ENCODE measurements at places on chromosomes 4 and X.

GRCh38 chr4:86129546-86129945 lies 230.3 kb downstream of the MAPK10 start:
- no peak for DNase-seq

- DNase-seq = no peak
Measured at GRCh38 chr4:41815473-41815872, 66.9 kb upstream of the PHOX2B start.

GRCh38 chr4:74156521-74156920 lies 1.4 kb upstream of the MTHFD2L start:
- DNase-seq = no peak

- DNase-seq = no peak
Measured at GRCh38 chrX:68651110-68651509, 3.6 kb downstream of the STARD8 start.

- DNase-seq = no peak
Measured at GRCh38 chr4:53541577-53542206, 49.6 kb downstream of the LNX1 start.

DNA sequence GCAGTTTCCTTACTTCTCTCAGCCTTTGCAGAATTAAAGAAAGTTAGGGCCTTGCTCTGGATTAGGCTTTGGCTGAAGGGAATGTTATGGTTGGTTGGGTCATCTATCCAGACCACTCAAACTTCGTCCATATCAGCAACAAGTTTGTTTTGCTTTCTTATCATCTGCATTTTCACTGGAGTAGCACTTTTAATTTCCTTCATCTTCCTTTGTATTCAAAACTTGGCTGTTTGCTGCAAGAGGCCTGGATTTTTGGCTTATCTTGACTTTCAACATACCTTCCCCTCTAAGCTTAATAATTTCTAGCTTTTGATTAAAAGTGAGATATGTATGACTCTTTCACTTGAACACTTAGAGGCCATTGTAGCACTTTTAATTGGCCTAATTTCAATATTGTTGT lies 126.7 kb upstream of the CENPE start:
- DNase-seq = no peak

- no peak for DNase-seq
Measured at GRCh38 chrX:142891046-142891445, 134.7 kb upstream of the SPANXN4 start.

DNA sequence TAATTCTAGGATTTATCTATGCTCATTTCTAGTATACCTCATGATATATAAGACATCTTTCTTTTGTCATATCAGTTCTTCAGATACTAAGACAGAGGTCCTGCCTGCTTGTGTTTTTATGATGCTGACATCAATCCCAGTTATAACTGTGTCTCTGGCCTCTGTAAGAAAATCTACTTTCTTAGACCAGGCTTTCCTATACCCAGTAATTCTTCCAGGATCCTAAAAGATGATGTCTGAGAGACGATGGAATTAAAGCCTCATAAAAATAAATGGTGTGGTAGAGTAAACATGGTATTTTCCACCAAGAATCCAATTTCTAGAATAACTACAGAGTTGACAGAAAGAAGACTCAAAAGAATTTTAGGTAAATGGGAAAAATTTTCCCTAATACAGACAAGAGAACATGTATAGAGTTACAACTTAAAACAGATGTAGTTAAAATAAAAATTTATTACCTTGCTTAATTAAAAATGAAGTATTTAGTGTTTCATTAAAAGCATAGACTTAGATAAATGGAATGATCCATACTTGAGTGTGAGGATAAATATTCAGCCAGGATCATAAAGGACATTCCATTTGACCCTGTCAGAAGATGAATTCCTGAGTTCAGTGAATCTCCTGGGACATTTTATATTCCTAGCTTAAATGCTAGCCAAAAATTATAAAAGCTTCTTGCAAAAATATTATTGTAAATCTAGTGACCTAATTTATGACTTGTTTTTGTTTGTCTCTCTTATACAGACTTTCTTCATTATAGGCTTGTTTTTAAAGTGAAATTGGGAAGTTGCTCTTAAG lies 137.4 kb downstream of the PDLIM5 start:
- no peak for DNase-seq

- no peak for DNase-seq
Measured at GRCh38 chrX:107750861-107751445, 24.6 kb downstream of the TSC22D3 start.

- DNase-seq = no peak
Measured at GRCh38 chr4:77493829-77494551, 111.6 kb upstream of the CXCL13 start.

DNA sequence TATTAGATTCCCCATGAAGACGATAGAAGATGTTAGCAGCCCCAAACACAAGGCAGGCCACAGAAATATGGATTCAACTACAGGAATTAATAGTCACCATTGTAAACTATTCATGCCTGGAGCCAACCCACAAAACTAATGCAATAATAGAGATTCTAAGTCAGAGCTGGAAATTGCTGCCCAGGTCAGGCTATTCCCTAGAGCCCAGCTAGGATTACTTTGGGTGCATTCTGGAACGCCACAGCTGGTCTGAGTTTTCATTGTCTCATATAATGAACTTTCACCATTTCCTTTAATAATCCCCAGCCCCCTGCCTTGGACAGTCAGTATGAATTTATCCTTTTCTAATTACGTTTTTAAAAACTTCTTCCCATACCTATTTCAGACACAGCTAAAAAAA lies 252.6 kb downstream of the PAPSS1 start:
- DNase-seq = no peak

- DNase-seq = no peak
Measured at GRCh38 chr4:23166919-23167318, 474.2 kb downstream of the GBA3 start.

DNA sequence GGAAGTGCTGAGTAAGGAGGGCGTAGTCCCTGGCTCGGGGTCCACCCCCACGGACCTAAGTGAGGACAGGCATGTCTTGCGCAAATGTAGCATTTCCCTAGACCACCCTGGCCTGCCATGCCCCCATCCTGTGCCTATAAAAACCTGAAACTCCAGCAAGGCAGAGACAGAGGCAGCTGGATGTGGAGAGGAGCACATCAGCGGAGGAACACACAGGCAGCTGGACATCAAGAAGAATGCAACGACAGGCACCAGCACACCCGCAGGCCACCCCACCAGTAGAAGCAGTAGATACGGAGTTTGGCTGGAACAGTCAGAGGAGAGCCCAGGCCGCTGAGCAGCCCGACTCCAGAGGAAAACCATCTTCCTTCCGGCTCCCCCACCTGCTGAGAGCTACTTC lies 345.9 kb downstream of the FSTL5 start:
- DNase-seq = no peak

DNA sequence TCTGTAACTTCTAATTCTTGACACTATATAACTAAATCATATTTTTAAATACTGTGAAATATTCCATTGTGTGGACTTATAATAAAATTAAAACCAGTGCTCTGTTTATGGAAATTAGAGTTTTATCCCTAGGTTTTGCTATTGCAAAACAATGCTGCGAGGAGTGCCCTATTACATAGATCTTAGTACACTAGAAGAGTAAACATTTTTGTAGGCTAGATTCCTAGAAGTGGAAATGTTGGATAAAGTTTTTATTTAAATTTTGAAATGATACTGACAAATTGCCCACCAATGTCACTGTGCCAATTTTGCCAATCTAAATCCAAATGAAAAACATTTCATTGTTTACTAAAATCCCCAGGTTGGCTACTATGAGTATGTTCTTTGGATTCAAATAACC lies 99.7 kb downstream of the IL1RAPL2 start:
- no peak for DNase-seq

GRCh38 chrX:65811558-65812228 lies 144.2 kb downstream of the MSN start:
- no peak for DNase-seq

DNA sequence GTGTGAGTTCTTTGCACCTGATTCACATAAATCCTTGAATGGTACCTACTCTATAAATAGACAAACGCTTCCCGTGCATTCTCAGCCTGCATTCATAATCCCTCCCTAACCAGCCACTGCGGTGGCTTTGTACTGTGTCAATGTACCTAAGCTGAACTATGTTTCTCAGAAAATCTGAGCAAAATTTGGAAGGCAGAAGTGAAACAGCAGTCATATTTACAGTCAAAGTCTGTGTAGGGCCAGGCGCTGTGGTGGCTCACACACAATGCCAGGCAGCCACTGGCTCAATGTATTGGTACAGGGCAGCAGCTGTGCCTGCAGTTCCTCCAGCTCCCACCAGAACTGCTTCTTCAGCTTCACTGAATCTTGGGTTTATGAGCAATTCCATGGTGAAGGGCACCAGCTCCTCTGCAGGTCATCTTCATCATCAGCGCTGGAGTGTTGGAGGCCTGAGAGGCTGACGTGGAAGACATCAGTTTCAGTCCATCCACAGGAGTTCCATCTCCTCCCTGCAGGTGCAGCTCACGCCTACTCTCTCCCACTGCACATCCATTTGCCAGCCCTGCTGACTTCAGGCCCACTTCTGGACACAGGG lies 32.3 kb upstream of the IRF2 start:
- no peak for DNase-seq

DNA sequence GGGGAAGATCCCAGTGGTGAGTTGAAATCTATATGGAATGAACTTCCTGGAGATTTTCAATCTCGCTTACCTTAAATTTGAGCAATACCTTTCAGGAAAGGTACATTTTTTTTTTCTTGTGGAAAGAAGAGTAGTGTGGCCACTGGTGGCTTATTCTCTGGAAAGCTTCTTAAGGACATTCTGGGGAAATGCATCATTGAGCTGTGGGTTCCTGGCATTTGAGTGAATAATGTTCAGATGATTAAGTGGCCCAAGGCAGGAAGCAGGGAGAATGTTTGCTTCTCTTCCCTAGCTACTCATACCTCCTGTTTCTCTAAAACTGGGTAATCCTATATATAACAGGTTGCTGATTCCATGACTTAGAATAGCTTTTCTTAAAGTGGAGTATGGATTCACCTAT lies 31.8 kb downstream of the STAG2 start:
- DNase-seq = no peak

- peak; percentile 85 for DNase-seq
Measured at GRCh38 chr4:3106339-3107186, 32.1 kb downstream of the HTT start.

GRCh38 chr4:170610434-170610833 lies 520.7 kb upstream of the AADAT start:
- DNase-seq = no peak

GRCh38 chrX:3160756-3161155 lies 119.5 kb downstream of the ARSF start:
- DNase-seq = no peak

- no peak for DNase-seq
Measured at GRCh38 chrX:116204932-116205331, 34.4 kb downstream of the AGTR2 start.

- DNase-seq = no peak
Measured at GRCh38 chr4:52873191-52873590, 11.1 kb downstream of the RASL11B start.

DNA sequence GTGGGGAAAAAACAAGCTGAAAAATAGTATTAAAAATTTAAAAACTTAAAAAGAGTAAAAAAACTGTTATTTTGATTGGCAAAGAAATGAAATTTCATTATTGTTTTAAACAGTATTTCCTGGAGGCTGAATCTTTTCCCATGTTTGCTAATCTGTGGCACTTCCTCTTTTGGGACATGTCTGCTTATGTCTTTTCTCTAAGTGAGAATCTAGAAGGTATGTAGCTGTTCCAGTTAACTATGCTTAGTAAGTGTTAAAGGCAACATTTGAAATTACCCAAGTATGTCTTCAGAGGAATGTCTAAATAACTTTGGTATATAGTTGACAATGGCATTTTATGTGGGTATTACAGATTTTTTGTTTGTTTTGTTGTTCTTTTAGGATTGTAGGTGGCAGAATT lies 81.6 kb upstream of the TBC1D9 start:
- no peak for DNase-seq

GRCh38 chrX:13876652-13877051 lies 59.8 kb upstream of the GPM6B start:
- DNase-seq = no peak

DNA sequence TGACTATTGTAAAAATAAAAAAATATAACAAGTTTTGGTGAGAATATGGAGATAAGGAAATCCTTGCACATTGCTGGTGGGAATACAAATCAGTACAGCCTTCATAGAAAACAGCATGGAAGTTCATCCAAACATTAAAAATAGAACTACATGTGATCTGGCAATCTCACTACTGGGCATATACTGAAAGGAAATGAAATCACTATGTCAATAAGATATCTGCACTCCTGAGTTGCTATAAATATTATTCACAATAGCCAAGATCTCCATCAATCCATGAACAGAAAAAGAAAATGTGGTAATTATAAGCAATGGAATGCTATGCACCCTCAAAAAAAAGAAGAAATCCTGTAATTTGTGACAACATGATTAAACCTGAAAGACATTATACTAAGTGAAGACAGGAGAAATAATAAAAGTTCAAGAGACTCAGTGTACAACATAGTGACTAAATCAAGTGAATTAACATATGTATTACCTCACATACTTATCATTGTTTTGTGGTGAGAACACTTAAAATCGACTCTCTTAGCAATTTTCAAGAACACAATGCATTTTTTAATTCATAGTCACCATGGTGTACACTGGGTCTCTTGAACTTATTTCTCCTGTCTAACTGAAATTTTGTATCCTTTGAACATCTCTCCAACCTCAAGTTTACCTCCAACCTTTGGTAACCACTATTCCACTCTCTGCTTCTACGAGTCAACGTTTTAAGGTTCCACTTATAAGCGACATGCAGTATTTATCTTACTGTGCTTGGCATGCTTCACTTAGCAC lies 1703.7 kb upstream of the AGA start:
- no peak for DNase-seq

DNA sequence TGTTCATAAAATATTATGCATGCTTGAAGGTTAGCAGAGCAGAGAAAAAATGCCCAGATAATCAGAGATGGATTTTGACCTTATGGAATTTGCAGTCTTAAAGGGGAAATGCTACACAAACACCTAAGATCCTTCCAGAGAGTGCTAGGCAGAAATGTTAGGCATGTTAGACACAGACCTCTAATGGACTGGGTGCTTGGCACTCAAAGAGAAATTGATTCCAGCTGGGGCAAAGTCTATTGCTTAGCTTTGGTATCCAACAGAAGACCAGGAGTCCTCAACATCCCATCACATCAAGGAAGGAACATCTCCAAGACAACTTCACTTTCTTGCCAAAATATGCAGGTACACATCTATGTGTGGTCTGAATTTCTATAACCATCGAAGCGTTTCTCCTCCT lies 32.2 kb upstream of the PPARGC1A start:
- DNase-seq = no peak

DNA sequence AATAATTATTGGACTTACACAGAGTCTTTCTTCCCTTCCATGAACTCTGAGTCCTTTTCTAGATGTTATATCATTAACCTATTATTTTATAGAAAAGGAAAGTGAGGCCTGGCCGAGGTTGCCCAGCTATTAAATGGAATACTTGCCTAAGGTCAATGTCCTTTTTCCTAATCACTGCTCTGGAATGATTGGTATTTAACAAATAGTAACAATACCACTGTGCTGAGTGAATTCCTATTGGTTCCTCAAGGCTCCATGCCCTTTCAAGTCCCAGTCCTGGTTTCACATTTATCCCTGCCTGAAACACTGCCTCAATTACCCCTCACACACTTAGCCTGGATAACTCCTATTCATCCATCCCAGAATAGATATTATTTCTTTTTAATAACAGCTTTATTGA lies 6.2 kb downstream of the TCEAL9 start:
- no peak for DNase-seq

- no peak for DNase-seq
Measured at GRCh38 chr4:80568891-80569290, 233.4 kb downstream of the CFAP299 start.

Measured in stimulated activated CD4-positive, alpha-beta T cell treated with anti-CD3 and anti-CD28 coated beads, Interleukin-15, amount 100 ng/mL, for 1 hour (primary cell).